Endothelial cell of coronary artery (primary cell): ENCODE measurements at places on chromosomes 7 and 10. TPM values are rescaled to one million over a fixed set of nuclear protein-coding genes. Genes with fewer than 3 reads are reported as not detected.

Gene PDZD7
- 0.27 and 0.85 TPM in 2 replicates for total RNA-seq

Gene ZNF503
- 0.72 and 1.0 TPM in 2 replicates for total RNA-seq

Gene PKD1L1
- 0.90 and 3.7 TPM in 2 replicates for total RNA-seq

Gene CALML5
- total RNA-seq, result not detected in 2 replicates

Gene GLI3
- total RNA-seq, result 2.5 and 3.5 TPM in 2 replicates

Gene PLEKHS1
- total RNA-seq, result not detected in 2 replicates

Gene TMEM60
- total RNA-seq, result 8.0 and 9.8 TPM in 2 replicates
